Kidney (tissue), 22 donors: ENCODE measurements at places on chromosomes 11 and 22. TPM values are rescaled to one million over a fixed set of nuclear protein-coding genes. Genes with fewer than 3 reads are reported as not detected.

The SCUBE1 gene
- 2.3 TPM for polyA plus RNA-seq

The SCGB1A1 gene
- not detected for polyA plus RNA-seq

The GRK3 gene
- polyA plus RNA-seq, result 1.6 TPM

The PLA2G3 gene
- polyA plus RNA-seq, result 1.2 TPM

The GLYAT gene
- polyA plus RNA-seq, result 480 TPM

The APOL4 gene
- 6.1 TPM for polyA plus RNA-seq

The OR6A2 gene
- not detected for polyA plus RNA-seq

The HPX gene
- polyA plus RNA-seq, result 0.88 TPM

The ASPHD2 gene
- polyA plus RNA-seq, result 3.3 TPM

DNA sequence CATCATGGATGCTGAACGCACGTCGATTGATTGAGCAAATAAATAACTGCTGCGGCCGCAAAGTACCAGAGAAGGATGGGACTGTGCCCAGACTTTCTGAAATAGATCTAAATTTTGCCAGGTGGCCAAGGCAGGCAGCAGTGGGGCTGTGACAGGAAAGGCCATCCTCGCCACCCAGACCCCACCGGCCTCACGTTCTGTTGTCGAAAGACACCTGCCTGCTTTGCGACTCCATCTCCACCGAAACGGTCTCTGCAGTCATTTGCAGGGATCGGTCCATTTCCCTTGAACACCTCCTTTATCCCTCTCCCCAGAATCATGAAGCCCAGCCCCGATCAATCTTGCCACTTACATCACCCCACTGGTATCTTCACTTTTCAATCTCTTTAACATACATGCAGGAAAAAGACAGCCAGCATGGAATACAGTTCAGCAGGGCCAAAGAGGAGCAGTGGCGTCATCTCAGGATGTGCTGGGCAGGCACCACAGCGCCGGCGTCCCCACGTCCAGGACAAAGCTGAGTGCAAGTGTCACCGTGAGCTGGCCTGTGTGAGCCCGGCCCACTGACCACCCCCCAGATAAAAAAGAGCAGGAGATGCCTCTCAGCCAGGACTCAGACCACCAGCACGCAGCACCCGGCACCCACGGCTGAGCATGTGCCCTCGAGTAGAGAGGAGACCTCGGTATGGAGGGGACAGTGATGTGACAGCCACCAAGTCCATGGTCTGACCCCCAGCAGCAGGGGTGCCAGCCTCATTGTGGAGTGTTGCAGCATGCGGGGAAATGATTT, 610.3 kb downstream of the TBC1D22A start:
- no peak for DNase-seq

GRCh38 chr22:48541401-48542098, 1286.1 kb downstream of the BRD1 start:
- DNase-seq, result no peak

- DNase-seq, result no peak
Measured at GRCh38 chr11:119878990-119879389, 150.0 kb upstream of the NECTIN1 start.

DNA sequence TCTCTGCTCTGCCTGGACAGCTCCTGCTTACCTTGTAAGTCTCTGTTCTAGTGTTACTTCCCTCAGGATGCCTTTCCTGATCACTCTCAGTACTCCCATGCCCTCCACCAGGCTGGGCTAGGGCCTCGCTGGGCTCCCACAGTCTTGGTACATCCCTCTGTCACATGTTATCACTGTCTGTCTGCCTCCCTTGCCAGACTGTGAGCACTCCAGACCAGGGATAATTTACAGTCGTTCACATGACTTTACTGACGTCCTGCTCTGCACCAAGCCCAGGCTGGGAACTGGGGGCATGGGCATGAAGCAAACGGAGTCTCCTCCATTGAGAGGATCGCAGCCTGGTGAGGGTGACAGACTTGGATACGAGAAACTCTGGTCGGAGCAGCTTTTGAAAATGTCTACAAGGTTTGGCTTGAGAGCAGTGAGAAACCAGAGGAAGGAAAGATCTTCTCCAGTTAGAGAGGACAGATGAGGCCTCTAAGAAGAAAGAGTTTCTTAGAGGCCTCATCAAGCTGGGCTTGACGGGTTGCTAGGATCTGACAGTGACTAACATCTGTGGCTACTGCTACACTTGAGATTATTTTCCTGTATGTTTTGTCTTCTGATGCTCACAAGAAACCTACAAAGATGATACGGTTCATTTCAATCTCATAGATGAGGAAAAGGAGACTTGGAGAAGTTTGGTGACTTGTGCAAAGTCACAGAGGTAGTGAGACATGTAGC, 12.5 kb downstream of the USP35 start:
- no peak for DNase-seq

GRCh38 chr11:14537134-14537599, 17.0 kb upstream of the PSMA1 start:
- DNase-seq, result peak; percentile 48

DNA sequence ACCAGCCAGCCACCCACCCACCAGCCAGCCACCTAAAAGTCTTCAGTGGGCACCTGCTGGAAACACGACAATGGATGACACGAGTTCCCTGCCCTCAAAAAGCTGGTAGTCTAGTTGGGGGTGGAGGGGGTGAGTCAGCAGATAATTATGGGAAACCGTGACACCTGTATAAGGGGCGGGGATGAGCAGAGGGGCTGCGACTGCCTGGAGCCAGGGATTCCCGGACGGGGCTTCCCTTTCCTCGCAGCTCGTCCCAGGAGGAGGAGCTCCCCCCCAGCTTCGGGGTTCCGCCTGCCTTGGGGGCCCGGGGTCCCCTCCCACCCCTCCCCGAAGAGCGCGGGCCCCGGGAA, 2.3 kb upstream of the RTN4RL2 start:
- no peak for DNase-seq

DNA sequence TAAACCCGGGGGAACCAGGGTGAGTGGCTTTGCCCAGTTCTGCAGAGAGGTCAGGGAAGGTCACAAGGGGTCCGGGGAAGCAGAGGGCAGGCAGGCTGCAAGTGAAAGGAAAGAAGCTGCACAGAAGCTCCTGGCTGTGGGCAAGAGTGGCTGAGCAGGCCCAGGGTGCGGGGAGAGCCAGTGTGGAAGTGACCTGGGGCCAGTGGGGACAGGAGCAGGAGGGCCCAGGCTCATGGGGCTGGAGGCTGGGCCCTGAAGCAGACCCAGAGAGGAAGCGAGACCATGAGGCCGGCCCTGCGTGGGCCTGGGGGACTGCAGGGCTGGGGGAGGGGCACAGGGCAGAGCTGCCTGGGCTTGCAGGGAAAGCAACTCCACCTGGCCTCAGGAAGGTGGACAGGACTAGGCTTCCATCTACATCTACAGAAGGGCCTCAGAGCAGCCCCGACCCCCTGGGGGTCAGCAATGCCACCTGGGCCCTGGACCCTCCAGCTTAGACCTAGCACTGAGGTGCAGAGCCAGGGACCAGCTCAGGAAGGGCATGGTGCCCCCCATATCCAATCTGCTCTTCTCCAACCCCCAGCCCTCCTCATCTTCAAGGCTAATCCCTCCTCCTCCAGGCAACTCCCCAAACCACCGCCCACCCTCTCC, 11.6 kb downstream of the IGF2 start:
- no peak for DNase-seq

DNA sequence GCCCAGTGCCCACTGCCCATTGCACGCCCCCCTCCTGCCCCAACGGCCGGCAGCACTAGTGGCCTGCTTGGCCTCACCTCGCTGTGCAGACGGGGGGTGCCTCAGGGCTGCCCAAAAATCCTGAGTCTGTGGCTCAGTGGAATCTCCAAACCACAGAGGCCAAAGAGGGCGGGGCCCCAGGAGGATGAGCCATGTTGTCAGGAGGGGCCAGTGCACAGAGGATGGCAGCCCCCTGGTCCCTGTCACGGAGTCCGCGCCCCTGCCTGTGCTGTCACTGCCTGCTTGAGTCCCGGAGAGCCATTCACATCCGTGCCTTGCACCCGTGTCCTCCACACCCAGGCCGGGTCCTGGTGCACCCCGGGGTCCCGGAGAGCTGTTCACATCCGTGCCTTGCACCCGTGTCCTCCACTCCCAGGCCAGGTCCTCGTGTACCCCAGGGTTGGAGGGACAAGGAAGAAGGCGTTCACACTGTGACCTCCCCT, 36.4 kb upstream of the MUC5AC start:
- no peak for DNase-seq

GRCh38 chr11:100635194-100635593, 51.9 kb upstream of the ARHGAP42 start:
- DNase-seq, result no peak

- DNase-seq, result peak; percentile 95
Measured at GRCh38 chr22:38824585-38824984, 19.2 kb downstream of the NPTXR start.

DNA sequence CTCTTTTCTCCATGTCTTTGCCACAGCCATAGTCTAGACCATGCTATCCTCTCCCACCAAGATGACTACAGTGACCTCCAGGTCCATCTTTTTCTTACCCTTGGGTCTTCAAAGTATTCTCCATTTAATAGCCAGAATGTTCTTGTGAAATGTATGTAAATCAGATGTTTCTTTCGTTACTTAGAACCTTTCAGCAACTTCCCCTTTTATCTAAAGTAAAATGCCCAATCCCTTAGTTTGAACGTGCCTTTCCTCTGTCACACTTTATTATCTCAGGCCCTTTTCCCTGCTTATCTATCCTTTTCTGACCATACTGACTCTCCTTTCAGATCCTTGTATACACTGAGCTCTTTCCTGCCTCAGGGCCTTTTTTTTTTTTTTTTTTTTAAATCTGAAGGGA, 17.9 kb downstream of the RBM4B start:
- no peak for DNase-seq

- no peak for DNase-seq
Measured at GRCh38 chr22:42275970-42276369, 5.5 kb upstream of the TCF20 start.

DNA sequence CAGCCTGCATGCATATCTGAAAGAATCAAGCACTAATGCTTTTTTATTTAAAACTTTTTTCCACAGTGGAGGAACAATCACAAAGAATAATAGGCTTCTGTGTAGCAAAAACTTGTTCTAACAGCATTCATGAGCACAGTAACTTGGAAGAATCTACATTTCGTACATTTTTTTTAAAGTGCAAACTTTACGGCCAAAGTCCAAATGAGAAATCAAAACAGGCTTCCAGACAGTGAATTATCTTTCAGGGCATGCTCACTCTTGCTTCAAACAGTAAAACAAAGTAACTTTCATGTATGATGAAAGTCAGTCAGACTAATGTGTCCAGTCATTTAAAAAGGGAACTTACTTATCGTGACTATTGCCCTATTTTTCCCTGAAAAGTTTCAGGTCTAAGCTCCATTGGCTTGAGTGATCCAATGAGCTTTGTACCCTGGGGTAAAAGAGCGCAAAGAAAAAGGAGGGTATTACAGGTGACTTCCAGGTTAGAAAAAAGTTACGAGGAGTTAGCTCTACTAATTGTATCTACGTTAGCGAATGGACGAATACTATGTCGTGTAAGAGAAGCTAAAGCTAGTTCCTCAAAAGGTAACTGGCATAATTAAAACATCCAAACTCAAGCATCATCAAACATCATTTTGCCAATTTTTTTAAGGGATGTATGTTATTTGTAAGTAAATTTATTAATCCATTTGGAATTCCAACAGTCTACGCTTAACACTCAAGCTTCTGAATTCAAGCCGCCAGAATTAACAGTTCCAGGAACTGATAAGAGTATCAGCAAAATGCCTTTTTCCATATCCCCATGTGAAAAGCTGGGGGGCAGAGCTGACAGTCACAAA, 1.7 kb downstream of the PICALM start:
- DNase-seq, result no peak

DNA sequence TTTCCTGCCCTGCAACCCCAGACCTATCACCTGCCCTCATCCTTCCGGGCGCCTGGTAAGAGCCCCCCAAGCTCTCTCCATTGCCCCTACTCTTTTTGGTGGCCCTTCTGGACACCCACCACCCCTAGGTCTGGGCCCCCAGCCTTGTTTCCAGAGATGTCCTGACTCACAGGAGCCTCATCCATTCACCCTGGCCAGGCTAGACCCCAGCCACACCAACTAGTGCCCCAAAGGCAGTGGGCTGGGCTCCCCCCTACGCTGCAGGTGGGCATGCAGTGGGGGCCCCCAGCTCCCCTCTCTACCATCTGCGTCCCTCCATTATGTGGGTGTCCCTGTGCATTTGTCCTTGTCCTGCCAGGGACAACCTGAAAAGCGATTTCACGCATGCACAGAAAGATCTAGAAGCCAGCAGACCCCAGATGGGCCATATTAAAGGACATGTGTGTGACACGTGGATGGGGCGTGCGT, 1.4 kb downstream of the MRGPRF start:
- DNase-seq, result peak; percentile 61

DNA sequence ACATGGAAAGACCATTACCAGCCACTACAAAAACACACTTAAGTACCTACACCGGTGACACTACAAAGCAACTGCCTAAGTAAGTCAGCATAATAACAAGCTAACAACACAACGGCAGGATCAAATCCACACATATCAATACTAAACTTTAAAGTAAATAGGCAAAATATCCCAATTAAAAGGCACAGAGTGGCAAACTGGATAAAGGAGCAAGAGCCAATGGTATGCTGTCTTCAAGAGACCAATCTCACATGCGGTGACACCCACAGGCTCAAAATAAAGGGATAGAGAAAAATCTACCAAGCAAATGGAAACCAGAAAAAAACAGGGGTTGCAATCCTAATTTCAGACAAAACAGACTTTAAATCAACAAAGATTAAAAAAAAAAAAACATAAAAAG, 261.5 kb upstream of the TENM4 start:
- no peak for DNase-seq

GRCh38 chr11:61766353-61766841, 14.0 kb downstream of the MYRF start:
- peak; percentile 73 for DNase-seq

GRCh38 chr11:132311703-132312102, 941.3 kb downstream of the NTM start:
- no peak for DNase-seq

DNA sequence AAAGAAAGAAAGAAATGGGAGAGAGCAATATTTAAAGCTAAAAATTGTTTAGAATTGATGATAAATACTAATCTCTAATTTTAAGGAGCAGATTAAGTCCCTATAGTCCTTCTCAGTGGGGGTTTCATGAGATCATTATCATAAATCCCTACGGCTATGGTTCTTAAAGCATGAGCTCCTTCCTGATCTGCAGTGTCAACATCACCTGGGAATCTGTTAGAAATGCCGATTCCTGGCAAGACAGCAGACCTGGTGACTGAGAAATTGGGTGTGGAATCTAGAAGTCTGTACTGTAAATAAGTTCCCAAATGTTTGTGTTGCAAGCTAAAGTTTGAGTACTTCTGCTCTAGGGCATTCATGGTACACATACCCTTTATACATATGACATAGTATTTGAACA, 12.6 kb downstream of the HIKESHI start:
- DNase-seq, result no peak

- DNase-seq, result no peak
Measured at GRCh38 chr11:108576523-108576922, 17.0 kb downstream of the EXPH5 start.

DNA sequence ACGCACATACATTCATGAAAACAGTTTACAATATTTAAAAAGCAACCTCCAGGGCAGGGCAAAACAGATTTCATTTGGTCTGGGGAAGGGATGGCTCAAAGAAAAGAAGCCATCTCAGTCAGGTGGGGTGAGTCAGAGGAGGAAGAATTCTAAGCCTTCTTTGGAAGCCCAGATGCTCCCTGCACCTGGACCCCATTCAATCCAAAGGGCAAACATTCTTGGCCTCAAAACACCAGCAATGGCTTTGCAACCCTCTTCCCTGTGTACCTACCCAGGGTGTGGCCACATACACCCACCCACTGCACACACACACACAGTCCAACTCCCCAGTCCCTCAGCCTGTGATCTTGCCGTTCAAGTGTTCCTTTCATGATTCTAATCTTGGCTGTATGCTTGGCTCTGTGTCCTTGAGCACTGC, 2.0 kb downstream of the KCNE3 start:
- no peak for DNase-seq

GRCh38 chr22:32803738-32804435, 2.4 kb downstream of the TIMP3 start:
- DNase-seq, result no peak
